ENCODE measurements at places on chromosomes 5 and 9.

DNA sequence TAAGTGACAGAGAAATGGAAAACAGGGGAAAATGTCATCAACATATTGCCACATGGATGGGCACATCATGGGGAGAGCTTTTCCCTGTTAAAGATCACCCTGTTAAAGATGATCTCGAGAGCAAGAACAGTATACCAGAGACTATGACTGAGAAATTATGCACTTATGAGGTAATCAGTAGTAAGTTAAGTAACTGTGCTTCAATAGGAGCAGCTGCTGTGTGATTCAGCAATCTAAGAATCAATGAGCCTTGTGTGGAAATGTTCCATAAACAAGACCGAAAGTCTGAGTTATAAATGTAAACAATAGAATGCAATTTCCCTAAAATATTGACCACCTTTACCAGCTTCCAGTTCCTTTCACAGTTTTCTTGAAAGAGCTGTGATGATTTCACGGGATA lies 582.3 kb downstream of the CAAP1 start:
- no peak for DNase-seq

DNA sequence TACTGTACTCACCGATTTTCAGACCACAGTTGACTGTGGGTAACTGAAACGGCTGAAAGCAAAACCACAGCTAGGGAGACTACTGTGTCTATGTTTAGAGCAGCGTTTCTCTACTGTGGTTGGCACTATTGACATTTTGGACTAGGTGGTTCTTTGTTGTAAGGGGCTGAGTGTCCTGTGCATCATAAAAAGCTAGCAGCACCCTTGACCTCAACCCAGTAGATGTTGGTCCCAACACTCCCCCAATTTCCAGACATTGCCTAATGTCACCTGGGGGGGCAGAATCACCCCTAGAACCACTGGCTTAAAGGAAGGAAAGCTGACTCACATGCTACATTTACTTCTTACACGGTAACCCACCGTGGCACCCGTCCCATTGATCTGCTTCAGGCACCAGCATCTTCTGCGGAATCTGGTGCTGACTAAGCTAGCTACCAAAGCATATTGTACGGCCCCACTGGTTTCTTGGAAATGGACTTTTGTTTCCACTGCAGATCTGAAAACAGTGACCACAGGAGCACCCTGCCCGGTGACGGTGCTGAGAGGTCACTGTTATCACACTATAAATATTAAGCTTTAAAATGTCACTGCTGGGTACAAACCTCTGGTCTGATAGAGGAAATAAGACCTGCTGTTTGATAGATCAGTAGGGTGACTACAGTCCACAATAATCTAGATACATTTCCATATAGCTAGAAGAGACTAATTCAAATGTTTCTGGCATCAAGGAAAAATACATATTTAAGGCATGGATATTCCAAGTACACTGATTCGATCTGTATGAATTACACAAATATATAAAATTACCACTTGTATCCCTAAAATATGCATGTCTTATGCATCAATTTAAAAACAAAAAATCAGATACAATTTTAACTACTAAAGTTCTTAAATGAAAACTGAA lies 151.4 kb downstream of the HSD17B3 start:
- DNase-seq = peak; percentile 47

DNA sequence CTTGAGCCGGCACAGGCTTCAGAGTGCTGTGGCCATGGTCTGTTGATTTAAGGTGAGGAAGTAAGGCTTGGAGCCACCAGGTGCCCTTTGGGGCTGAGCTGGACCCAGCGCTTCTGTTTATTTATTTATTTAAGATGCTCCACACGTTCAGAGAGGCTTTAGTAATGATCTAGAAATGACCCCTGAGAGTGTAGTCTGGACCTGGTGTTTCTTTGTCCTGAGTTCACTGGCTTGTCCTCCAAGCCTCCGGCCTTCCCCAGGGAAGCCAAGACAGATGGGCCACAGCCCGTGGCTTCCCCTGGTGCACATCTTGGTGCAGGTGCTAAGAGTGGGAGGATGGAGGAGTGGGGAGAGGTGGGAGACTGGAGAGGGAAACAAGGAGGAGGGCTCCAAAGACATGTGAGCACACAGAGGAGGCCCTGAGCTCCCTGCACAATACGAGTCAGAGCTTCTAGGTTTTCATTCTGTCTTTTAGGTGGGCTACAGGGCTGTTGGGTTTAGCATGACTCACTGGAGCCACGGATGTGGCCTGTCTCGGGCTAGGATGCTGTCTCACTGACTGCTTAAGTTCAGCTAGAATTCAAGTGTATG lies 56.9 kb downstream of the AHRR start:
- peak; percentile 32 for DNase-seq

GRCh38 chr5:62362701-62363100 lies 41.0 kb downstream of the DIMT1 start:
- DNase-seq = no peak

GRCh38 chr5:76145945-76146344 lies 62.8 kb downstream of the SV2C start:
- DNase-seq = no peak

GRCh38 chr9:27514551-27514950 lies 9.5 kb upstream of the IFNK start:
- no peak for DNase-seq

DNA sequence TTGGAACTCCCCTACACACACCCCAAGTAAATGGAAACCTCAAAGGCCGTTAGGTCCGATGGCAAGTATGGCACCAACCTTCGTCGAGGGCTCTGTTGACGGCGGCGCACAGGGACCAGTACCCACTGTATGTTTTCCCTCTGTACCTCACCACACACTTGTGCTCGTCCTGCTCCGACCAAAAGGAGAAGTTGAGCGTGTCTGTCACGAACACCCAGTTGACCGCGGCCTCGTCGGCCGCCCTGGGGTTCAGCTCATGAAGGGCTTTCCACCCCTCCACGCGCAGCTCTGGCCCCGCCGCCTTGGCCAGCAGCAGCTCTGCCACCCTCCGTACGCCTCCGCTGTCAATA lies 24.0 kb downstream of the HNRNPK start:
- DNase-seq = no peak

DNA sequence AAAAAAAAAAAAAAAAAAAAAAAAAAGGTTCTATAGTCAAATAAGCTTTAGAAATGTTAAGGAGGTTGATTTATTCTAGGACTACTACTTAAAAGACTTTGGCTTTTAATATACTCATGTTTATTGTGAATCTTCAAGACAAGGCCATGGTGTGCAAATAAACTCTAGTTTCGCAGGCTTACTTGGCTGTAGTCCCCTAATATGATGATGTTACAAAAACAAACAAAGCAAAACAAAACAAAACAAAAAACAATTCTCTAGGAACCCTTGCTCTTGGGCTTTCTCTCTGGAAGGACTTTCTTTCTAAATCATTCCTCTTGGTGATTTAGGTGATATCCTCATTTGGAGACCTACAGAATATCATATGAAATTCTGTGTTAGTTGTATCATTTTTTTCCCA lies 172.0 kb downstream of the GDNF start:
- DNase-seq = no peak

- DNase-seq = no peak
Measured at GRCh38 chr5:173855162-173855994, 32.8 kb upstream of the CPEB4 start.

DNA sequence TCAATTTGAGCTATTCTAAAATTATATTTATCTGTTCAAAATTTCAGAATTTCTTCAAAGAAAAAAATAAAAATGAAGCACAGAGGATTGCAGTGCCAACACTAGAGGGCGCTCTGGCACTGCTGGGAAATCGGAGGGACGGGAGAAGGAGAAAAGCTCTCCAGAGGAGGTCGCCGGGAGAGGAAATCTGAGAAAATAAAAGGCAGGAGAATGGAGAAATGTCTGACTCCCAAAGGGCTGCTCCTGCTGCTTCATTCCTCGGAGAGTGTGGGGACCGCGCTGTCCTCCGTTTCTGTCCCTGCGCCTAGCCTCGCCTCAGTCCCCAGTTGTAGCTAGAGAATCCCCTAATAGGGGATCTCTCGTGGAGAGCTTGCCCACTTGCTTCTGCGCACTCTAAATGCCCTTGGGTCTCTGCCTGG lies 40.0 kb upstream of the ARSB start:
- no peak for DNase-seq

- DNase-seq = no peak
Measured at GRCh38 chr5:65021527-65022226, 252.9 kb downstream of the CWC27 start.

GRCh38 chr5:139342423-139342723 lies 719 bp downstream of the PAIP2 start:
- DNase-seq = peak; percentile 69

DNA sequence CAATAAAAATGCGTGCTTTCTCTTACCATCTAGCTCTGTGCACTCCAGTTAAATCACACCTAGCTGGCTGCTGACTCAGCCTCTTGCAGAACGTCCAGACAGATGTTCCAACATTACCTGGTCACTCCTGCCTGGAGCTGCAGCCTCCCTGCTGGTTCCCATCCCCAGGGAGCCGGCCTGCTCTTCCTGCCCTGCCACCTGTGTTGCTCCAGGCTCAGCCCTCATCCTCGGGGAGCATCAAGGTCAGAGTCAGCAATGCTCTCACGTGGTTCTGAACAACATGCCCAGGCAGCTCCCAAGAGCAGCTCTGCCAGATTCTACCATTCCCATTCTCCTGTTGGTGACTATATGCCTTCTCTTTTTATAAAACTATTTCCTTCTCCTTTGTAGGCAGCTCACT lies 81.3 kb downstream of the GADD45G start:
- no peak for DNase-seq

DNA sequence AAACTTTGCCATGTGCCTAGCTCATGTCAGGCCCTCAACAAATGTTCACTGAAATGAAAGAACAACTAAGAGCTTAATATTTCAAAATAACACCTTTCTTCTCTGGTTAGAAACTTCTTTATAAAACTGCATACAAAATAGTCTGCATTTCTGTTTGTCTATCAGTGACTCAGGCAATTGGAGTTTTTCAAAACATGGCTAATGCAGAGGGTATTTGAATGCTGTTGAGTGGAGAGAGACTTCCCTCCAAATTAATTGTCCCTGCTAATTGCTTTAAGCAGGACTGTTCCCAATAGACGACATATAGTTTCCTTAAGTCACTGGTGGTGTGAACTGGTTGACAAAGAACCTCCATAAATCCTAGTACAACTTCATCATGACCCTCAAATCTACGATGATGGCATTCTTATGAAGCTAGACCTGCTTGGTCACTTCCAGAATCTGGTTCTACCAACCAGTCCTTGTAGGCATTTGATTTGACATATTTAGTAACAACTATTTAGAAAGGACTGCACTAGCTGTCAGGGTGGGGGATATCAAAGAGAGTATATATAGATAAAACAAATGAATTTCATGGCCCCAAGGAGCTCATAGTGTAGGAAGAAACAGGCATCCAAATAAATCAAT lies 84.5 kb downstream of the PRLR start:
- DNase-seq = no peak

GRCh38 chr9:109912082-109912582 lies 132.1 kb downstream of the PALM2AKAP2 start:
- no peak for DNase-seq

GRCh38 chr9:2837915-2838314 lies 6.0 kb downstream of the PUM3 start:
- no peak for DNase-seq

GRCh38 chr5:93626801-93627200 lies 43.8 kb downstream of the NR2F1 start:
- DNase-seq = no peak

DNA sequence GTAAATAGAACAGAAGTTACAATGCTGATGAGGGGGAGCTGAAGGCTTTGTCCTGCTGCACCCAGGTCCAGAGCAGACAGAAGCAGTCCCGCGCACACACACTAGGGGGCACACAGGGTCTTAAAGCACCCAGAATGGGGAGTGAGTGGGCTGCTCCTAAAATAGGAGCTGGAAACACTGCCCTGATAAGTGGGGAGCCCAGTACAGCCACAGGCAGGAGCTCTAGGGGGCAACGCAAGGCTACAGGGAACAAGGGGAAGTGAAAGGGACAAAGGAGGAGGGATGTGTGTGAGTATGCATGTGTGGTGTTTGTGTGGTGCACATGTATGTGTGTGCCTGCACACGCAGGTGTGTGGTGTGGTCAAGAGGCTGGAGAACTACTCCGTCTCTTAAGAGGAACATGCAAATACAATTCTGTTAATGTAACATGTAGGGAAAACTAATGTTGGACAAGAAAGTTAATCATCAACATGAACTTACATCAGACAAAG lies 191.5 kb downstream of the ROR2 start:
- no peak for DNase-seq

DNA sequence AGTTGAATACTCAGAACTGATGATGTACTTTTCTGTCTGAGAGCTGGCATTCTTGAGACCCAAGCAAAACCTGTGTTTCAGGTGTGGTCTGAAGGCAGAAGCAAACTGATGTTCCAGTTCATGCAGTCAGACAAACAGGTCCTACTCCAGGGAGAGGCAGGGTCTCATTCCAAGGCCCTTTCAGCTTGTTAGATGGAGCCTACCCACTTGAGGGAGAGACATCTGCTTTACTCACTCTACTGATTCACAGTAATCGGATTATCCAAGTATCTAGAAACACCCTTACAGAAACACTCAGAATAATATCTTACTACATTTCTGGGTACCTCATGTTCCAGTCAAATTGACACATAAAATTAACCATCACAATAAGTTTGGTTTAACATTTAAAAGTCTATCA lies 207.8 kb downstream of the KDM4C start:
- no peak for DNase-seq

DNA sequence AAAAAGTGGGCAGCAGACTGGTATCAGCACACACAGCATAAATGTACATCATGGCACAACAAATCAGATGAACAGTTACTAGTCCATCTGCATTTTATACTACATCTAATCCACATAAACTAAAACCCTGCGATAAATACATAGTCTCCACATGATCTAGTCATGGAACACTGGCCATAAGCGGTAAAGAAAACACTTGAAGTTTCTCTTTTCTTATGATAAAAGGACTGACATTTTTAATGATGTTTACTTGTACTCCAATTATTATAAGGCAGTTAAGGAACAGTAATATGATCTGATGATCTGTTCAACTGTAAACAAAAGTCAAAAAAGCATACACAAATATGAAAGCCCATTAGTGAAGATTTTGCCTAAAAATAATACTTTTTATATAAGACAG lies 112.5 kb downstream of the MPDZ start:
- no peak for DNase-seq

DNA sequence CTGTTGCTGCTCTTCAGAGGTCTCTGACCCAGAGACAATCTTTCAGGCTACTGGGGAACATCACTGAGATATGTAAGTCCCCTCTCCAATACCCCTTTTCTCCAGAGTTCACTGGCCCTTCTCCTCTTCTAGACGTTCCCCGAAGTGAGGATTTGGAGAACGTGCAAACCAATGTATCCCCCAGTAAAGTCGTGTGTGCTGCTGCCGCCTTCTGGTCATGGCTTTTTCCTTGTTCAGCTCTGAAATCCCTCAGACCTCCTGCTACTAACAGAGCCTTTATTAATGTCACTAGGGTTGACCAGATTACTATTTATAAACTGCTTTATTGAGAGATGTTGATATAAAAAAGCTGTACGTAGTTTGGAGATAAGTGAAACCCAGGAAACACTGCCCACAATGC lies 1028.6 kb downstream of the CDH9 start:
- DNase-seq = no peak

- DNase-seq = no peak
Measured at GRCh38 chr5:10631316-10631996, 67.6 kb downstream of the ANKRD33B start.
